Dorsolateral prefrontal cortex (tissue), 122 donors: ENCODE measurements at places on chromosomes 1 and 21.

DNA sequence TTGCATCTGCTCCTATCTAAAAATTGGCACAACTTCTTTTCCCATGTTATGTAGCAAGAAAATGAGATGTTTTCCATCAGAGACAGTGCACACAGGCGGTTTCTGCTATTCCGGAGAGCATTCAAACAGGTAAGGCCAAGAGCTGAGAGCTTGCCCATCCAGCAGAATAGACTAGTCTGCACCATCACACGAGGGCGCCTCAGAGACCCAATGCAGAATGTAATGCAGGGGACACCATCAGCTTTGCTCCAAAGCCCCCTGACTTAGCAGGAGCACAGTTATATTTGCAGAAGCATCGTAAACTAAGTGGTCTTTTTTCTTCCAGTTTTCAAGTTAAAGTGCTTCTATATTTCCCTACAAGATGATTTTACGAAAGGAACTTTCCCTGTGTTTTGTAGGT is 4.7 kb downstream of the IL24 start:
- DNase-seq: no peak

DNA sequence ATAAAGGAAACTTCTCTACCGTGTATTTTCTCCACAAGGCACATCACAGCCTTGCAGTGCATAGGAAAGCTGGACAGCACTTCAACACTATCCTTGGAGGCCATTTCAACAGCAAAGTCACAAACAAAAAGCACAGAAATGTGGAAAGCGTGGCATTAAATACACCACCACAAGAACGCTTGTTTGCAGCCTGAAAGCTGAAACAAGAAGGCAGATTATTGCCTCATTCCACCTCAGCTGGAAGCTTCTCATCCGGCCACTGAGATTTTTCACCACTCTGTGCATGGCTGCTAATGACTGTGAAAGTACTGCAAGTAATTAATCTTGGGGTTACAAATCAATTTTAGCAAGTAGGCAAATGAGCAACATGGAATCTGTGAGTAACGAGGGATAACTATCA is 50.9 kb upstream of the GALNT2 start:
- DNase-seq: no peak

- DNase-seq: no peak
Observed at GRCh38 chr1:51327386-51327785, 3.0 kb downstream of the TTC39A start.

DNA sequence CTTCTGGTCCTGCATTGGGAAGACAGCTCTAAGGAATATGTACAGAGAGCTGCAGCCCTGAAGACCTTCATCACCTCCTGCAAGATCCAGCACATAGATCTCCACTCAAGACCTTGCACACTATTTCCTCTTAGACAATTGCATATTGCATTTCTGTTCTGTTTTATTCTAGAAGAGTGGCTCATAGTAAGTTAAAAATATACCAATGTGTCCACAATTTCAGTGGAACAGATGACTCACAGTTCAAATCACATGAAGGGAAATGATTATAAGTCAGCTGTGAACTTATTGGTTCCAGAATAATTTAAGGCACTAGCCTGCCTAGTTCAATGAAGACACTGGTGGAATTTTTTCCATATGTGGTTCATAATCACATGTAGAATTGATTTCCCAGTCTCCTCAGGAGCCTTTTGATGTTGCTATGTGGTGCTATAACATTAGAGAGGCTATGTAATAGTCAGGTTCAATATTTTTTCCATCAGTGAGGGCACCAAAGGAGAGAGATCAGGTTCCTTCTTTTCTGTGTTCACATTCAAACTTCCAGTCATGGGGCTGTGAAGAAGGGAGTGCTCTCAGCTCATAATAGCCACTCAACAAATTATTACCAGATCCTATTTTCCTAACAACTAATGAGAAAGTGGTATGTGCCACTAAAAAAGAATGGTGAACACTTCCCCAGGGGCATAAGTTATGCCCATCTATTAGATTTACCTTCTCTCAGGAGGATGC is 9.8 kb upstream of the AK5 start:
- DNase-seq: no peak

DNA sequence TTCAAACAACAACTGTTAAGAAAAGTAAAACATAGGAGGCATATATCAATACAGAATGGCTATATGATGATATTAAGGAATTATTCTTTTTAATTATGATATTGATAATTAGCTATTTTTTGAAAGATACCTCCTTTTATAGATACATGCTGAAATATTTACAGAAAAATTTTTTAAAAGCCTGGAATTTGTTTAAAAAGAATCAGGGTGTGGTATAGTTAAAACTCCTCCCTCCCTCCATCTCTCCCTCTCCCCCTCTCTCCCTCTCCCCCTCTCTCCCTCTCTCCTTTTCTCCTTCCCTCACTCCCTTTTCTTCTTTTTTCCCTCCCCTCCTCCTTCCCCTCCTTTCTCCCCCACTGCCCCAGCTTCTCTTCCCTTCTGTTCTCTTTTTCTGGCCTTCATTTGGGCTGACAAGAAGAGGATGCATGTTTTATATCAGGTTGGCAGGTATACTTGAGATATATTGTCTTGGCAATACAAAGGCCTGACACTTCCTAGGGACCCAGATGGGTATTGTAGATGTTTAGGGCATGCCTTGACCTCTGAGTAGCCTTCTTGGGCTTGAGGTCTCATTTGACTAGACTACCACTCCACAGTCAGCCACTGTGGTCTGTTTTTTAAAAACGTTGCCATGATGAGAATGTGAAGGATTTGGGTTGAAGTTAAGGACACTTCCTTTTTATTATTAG is 124.5 kb downstream of the FGGY start:
- no peak for DNase-seq

DNA sequence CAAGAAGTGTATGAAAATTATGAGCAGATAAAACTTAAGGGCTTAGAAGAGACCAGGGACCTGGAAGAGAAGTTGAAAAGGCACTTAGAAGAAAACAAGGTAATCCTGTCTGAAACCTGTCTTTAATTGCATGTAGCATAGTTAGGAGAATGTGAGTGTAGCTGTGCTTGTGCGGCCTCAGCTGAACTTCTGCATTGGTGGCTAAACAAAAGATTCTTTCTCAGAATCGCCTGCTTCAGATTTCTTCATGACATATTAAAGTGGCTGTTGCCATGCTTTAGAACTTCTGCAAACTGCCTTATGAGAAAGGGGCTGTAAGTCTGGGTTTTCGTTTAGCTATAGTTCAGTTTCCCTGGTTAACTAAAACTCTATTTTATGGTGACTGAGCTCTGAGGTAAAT is 94.5 kb downstream of the VPS26C start:
- no peak for DNase-seq

- DNase-seq: no peak
Observed at GRCh38 chr21:42069327-42069726, 1.8 kb upstream of the UMODL1 start.

- no peak for DNase-seq
Observed at GRCh38 chr21:22225299-22225698, 1227.1 kb downstream of the NCAM2 start.

GRCh38 chr1:162042361-162042760 is 18.7 kb upstream of the OLFML2B start:
- no peak for DNase-seq

DNA sequence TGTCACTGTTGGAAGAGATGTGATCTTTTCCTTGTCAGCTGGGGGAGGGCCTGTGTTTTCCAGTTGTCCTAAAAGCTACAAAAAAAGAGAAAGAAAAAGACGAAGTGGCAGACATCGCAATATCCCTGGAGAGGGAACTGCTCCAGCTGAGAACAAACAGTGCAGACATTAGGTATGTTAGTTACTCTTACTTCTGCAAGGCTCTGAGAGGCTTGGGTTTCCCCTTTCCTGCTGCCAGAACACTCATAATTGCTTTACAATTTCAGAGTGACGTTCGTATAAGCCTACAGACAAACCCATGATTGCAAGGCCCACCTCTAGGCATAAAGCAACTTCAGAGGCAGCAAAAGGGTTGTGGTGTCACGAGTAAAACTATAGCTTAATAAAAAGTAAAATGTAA is 31.1 kb downstream of the CD160 start:
- DNase-seq: no peak

DNA sequence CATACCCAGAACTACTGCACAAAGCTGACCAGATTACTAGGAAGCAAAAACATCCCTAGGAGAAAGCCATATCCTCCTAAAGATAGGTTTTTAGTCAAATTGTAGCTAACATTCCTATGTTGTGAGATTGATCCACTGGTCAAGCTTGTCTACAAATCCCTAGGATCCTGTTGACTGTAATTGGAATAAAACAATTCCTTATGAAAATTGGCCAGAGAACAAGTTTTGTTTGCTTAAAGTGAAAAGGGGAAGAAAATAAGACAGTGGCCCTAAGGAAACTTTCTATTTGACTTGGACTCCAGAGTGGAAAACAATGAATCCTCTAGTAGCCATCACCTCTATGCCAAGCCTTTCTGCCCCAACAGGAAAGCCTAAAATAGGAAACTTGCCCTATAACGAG is 645.2 kb upstream of the USP24 start:
- no peak for DNase-seq
